ENCODE measurements at places on chromosomes 3 and 15.

DNA sequence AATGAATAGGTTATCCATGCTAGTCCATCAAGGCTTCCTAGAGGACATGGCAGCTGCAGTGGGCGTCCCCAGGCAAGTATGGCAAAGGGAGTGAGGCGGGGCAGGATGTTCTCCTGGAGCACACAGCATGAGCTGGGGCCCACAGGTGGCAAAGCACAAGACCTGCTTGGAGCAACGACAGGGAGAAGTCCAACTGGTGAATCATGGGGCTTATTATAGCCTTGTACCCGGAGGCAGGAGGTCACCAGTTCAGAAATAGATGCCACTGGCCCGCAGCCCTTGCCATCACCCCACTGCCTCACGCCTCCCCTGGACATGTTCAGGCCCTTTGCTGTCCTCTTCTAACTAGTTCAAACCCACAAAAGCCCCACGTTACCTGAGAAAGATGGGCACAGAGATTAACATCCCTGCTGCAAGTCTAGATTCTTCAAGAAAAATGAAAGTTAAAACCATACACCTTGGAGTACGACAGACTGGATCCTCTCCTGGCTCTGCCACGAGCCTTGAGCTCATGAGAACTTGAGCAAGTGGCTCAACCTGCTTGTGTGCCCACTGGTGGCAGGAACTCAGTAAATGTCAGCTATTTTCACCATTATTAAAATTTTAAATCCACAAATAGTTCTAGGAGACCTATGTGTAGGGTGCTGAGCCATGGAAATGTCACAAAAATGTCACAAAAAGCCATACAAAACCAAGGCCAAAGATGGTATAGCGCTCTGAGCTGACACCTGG, 1.8 kb upstream of the SRGAP3 start:
- DNase-seq = no peak

GRCh38 chr3:112889357-112889756, 42.7 kb upstream of the CD200R1L start:
- DNase-seq = no peak

- peak; percentile 54 for DNase-seq
Observed at GRCh38 chr3:42247576-42248027, 18.4 kb downstream of the CCK start.

GRCh38 chr3:178193846-178194245, 342.4 kb upstream of the KCNMB2 start:
- DNase-seq = no peak

GRCh38 chr15:56804938-56805337, 71.6 kb upstream of the ZNF280D start:
- no peak for DNase-seq

DNA sequence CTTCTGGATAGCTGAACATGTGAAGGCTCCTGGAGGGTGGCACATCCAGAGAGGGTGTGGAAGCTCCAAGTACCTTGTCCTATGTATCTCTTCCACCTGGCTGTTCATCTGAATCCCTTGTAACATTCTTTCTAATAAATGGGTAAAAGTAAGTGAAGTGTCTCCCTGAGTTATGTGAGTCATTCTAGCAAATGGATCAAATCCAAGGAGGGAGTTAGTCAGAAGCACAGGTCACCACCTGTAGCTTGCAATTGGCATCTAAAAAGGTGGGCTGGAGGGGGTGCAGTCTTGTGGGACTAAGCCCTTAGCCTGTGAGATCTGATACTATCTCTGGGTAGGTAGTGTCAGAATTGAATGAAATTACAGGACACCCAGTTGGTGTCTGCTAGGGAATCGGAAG, 71.0 kb downstream of the WWTR1 start:
- no peak for DNase-seq

DNA sequence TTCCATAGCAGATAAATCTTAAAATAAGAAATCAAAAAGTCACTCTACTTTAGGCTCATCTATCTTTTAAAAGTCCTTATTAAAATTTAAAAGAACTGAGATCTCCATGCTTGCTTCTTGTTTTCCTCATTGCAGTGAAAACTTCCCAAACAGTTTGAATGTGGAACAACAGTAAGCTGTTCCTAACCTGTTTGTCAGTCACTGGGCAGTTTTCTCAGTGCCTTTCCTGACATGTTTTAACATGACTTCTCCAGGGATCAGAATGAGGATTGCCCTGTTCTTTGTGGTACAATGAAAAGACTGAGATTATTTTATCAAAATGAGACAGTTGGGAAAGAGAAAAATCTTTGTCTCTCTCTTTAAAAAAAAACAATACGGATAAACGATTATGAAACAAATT, 774 bp downstream of the GPR87 start:
- no peak for DNase-seq

DNA sequence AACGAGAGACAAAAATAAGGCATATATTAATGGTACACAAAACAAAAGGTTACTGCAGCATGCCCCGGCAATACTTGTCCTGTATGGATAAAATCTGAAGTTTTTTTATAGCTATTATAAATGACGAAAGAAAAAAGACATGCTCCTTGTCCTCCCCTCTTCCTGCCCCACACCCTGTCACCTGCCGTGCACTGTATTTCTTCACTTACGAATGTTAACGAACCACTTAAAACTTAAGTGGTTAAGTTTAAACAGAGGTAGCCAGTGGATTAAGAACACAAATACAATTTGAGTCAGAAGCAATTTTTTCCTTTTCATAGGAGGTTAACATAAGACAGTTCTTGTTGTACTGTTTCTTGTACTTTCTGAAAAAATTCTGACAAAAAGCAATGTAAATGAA, 799.1 kb upstream of the NECTIN3 start:
- DNase-seq = no peak

DNA sequence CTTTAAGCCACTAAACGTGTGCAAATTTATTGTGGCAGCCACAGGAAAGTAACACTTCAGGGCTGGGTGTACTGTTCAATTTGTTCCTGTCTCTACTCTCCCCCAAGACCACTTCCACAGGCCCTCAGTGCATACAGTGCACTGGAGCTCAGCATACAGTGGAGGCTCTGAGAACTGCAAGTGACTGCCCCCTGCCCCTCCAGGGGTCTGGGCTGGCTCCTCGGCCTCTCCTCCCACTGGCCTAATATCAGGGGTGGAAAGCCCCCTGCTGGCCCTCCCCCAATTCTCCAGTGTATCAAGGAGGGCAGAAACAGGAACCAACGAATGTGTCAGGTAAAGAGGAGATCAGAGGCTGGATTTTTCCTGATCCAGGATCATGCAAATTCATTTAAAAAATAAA, 19.9 kb upstream of the HEG1 start:
- no peak for DNase-seq

DNA sequence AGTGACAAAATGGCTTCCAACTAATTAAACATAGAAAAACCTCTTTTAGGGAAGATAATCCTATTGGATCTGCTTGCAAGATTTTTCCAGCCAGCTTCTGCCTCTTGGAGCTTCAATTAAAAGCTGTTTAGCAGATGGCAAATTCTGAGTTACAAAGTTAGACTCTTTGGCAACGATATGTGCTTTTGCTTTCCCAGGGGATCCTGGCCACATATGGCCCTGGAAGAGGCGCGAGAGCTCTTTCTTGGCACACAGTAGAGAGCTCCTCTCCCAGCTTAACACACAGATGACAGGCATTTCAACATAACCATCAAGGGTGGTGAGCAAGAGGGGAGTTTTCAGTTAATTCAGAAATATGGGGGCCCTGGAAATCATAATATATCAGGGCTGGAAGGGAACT, 41.6 kb upstream of the GALNT15 start:
- DNase-seq = no peak

GRCh38 chr3:86175051-86175536, 815.9 kb downstream of the VGLL3 start:
- DNase-seq = no peak

DNA sequence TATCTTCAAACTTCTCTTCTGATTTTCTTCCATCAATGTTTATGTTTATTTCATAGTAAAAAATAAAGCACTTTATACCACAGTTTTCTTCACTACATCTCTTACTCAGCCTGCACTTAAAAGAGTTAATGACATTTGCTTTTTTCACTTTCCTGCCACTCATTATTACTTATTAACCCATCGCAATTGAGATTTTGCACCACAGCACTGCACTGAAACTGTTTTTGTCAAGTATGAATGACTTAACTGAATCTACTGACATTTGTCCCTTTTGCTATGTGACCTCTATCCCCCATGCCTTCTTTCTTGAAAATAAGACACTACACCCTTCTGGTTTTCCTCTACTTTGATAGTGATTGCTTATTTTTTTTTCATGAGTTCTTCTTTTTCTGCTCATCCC, 739.7 kb upstream of the DPPA4 start:
- DNase-seq = no peak

GRCh38 chr3:5929027-5929426, 741.5 kb downstream of the EDEM1 start:
- DNase-seq = no peak

GRCh38 chr15:95761501-95762165, 568.9 kb upstream of the NR2F2 start:
- no peak for DNase-seq

DNA sequence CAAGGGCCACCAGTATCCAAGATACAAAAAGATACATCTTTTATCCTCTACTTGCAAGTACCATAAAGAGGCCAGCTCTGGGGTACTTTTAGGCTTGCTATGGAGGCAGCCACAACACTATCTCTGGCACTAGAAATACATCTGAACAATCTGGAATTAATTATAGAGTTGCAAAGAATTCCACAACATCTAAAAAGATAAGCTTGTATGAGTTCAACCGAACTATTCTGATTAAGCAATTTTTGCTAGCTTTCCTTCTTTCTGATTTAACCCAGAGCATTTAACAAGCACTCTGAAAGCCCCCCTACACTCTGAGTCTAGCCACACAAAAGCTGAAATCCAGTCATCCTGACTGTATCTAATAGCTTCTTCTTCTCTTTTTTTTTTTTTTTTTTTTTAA, 95.4 kb downstream of the FRMD5 start:
- no peak for DNase-seq

GRCh38 chr3:81713031-81713430, 48.4 kb downstream of the GBE1 start:
- no peak for DNase-seq

- DNase-seq = no peak
Observed at GRCh38 chr15:36888011-36888992, 212.0 kb downstream of the MEIS2 start.

DNA sequence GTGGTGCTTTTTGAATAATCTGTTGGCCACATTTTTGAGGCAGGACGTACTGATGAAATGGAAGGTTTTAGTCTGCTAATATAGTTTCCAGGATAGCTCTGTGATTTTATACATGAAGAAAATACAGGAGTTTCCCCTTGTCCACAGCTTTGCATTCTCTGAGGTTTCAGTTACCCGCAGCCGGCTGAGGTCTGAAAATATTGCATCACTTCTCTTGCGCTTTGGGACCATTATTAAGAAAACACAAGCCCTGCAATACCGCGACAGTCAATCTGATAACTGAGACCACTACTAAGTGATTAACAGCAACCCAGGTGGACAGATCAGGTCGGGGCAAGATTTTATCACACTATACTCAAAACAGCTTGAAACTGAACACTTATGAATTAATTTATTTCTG, 33.0 kb downstream of the BLM start:
- no peak for DNase-seq

DNA sequence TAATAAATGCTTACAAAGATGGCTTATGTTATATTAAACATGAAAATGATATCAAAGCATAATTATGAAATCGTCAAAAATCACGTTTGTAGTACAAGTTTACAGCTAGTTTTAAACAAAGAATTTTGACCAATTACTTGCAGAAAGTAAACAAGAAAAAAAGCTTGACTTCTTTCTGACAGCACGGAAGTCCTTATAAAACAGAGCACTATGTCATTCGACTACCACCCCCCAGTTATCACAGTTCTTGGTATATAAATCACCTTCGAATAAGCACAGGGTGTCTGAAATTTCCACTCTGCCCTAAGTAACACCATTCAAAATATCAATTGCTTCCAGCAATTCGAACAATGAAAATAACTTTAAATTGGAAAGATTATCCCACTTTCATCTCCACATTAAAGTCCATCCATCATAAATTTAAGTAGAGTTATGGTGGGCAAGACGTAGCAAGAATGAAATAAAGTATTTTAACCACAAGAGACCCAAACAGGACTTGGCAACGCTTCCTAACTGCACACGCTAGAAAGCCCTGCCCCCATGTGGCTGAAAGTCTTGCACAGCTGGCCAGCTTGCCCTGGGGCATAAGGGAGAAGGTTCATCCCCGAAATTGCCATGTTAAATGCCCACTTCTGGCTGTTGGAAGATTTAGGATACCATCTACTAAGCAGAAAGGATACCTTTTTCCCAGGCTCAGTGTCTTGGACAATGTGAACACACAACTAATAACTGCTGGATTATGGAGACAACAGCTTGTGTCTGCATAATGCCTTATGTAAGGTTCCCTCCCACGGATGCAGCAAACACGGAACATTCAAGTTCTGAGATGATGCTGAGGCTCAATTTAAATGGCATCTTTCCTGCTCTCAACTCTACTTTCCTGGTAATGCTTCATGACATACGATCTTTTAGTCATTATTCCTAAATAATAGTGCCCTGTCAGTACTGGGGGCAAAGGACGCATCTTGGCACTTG, 116.4 kb upstream of the TJP1 start:
- DNase-seq = no peak

GRCh38 chr15:101444015-101444414, 45.5 kb downstream of the PCSK6 start:
- no peak for DNase-seq

GRCh38 chr3:148992635-148993255, 1.4 kb downstream of the GYG1 start:
- DNase-seq = no peak

- DNase-seq = no peak
Observed at GRCh38 chr3:189977174-189977573, 143.5 kb downstream of the P3H2 start.

- peak; percentile 52 for DNase-seq
Observed at GRCh38 chr3:194134231-194134756, 1.7 kb upstream of the HES1 start.

DNA sequence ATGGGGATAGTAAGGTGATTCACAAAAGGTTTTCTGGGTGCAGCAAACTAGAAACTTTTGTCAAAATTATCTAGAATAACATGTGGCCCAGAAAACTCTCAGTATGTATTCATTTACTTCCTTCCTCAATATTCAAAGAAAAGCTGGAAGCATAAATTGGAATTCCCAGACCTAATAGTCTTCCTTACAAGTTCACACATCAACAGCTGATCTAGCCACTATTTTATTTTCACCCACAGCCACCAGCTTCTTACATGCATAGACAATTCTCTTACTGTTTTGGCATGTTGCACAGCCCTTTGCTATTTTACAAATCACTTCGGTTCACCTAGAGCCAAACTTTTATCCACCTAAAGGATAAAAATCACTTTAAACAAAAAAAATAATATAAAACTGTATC, 647.8 kb upstream of the CCDC54 start:
- DNase-seq = no peak

All from activated CD4-positive, CD25-positive, alpha-beta regulatory T cell treated with anti-CD3 and anti-CD28 coated beads, Interleukin-2, amount 50 U/mL, for 72 hours (primary cell).